ENCODE measurements at places on chromosomes 12 and 14.

DNA sequence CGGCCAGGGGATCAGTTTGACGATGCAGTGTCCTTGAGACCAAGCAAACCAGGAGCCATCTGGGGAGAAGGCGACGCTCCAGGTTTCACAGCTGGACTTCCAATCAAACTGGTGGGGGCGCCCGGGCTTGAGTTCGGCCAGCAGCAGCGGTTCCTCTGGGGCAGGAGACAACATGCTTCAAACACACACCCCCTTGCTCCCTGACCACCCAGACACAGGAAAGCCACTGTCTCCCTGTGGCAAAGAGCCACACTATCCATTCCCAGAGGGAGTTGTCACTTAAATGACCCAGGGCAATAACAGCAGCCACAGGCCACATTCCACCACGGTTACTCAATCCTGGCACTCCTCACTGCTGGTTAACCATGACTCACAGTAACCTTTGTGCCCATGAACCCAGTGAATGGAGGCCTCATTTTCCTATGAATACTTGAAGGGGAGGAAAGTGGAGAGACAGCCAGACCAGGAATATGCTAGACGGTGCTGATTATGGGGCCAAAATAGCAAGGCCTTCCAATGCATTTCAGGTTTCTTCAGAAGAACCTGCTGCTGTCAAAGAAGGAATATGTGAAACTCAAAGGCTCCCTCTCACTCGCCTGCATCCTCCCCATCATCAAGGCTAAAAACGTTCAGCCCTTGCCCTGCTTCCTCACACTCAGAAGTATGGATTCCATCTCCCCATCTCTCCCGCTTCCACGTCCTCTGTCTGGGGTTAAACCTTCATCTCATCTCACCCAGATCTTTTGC, 8.5 kb downstream of the WSB2 start:
- no peak for DNase-seq

DNA sequence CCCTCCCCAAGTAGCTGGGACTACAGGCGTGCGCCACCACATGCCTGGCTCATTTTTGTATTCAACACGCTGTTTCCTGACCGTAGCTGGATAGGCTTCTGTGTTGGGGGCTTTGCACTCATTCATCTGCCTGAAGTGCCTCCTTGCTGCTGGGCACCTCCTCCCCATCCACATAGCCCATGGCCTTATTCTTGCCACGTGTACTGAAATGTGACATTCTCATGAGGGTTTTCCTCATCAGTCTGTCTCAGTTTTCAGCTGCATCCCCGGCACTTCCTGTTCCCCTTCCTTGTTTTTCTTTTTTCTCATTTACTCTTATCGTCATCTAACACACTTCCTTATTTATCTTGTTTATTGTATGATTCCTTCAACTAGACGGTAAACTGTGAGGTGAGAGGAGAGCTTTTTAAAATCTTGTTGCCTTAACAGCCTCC, 36.6 kb downstream of the RCOR1 start:
- DNase-seq = no peak

DNA sequence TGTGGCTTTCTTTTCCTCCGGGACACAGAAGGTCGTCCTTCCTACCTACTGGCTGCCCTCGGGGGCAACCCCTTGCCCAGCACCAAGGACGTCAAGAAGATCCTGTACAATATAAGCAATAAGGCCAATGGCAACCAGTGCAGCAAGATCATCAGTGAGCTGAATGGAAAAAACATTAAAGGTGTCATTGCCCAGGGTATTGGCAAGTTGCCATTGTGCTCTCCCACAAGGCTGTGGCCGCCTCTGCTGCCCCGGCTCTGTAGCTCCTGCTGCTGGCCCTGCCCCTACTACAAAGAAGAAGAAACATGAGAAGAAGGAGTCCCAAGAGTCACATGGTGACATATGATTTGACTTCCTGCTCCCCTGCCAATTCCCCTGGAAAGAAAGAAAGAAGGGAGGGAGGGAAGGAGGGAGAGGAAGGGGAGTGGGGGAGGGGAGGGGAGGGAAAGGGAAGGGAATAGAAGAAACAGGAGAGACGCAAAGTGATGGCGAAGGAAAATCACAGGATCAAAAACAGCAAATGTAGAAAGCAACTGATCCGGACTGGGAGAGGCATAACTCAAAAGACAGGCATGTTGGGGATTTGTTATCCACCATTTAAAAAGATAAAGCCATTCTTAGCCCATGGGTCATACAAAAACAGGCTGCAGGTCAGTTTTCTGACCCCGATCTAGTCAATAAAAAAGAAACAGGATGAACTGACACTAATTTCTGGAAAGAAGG, 61.3 kb upstream of the RESF1 start:
- DNase-seq = no peak

- peak; percentile 31 for DNase-seq
Observed at GRCh38 chr12:74538491-74539258, 1.0 kb downstream of the ATXN7L3B start.

GRCh38 chr14:99624971-99625370, 20.0 kb upstream of the HHIPL1 start:
- no peak for DNase-seq

GRCh38 chr12:132222096-132222807, 78.0 kb downstream of the NOC4L start:
- DNase-seq = peak; percentile 61

- DNase-seq = no peak
Observed at GRCh38 chr14:69038455-69039287, 59.6 kb upstream of the ACTN1 start.

DNA sequence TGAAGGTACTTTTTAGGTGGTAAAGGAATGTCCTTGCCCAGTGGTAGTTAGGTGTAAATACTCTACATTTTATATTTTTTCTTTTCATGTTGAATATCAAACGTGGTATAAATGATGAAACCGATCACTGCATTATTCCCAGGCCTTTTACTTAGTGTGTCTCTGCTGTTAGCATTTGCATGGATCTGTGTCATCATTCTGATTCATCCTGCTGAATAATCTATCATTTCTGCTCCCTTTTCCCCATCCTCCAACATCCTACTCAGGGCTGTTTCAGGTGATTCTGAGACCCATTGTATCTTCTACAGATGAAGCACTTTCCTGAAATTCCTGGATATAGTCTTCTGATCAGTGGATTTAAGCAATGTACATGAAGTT, 61.0 kb upstream of the PTHLH start:
- DNase-seq = no peak

- no peak for DNase-seq
Observed at GRCh38 chr12:29725587-29726320, 58.0 kb downstream of the TMTC1 start.

DNA sequence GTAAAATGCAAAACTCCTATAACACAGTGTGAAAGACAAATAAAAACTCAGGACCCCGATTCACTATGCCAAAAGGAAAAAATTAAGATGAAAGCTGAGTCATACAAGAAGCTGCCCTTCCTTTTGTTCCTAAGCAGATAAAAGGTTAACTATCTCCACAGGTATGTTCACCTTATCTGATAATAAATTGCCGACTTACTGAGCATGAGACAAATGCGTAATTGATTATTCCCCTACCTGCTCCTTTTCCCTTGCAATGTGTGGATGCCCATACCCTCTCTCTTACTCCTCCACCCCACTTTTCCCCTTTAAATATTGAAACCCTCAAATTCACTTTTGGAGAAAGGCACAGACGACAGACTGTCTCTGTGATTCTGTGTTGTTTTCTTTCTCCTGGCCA, 148.6 kb upstream of the TMEM260 start:
- DNase-seq = no peak

All from memory B cell (primary cell).